RPMI7951 (cell line): ENCODE measurements at places on chromosomes 16 and 17. TPM values are rescaled to one million over a fixed set of nuclear protein-coding genes. Genes with fewer than 3 reads are reported as not detected.

DNA sequence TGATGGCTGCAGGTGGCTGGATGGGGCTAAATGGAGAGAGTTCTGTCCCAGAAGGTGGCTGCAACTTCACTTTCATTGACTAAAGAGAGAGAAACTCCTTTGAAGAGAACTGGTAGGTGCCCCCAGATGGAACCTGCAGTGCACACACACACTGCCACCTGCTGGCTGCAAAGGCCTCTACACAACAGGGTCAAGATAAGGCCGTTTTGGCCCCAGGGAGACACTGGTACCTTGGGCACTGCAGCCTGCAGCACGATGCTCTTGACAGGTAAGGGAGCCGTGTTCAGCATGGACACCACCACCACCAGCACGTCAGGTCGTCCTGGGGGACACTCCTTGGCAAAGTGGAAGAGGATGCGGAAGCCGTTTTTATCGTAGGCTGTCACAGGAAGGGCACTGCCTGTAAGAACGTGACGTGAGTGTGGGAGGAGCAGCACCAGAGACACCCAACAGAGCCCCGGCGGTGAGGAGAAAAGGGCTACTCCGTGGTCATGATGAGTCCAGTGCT is 22.7 kb downstream of the GGA3 start:
- peak; percentile 56 for DNase-seq

DNA sequence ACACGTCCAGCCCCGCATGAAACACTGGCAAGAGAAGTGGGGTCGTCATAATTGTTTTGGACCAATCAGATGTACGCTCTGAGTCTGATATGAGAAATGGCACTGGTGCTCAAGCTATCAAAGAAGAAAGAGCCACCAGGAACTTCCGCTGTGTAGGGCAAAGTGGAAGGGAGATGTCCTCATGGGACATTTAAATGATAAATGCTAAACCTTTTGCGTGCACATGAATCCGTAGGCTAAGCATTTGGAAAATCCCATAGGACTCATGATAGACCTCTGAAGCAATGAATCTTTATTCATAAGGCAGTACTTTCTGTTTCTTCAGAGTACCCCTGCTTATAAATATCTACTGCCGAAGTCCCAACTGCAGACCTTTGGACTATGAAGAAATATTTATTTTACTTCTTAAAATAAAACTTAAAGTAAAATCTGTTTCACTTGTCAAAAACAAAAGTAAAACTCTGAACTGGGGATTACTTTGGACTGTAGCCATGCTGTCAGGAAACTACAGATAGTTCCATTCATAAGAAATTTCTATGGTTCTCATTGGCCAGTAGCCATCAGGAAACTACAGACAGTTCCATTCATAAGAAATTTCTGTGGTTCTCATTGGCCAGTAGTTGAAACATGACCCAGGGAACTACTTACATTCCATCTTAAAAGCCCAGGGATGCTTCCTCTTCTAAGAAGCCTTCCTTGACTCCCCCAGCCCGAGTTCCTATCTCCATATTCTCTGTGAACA is 335.1 kb downstream of the HS3ST4 start:
- no peak for DNase-seq

DNA sequence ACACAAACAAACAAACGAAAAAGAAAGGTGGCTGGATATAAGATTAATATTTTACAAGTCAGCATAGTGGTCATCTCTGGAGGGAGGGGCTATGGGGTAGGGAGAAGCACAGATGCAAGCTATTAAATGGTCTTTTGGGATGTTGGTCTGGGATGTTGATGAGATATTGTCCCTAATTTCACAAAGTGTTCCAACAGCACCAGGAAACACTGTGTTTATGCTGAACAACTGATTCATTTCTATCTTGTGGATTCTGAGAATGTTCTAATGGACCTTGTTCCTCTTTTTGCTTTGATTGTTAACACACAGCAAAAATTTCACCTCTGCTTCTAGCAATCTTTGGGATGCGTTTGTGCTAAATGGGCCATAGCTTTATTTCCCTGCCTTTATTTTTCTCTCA is 9.7 kb downstream of the PECAM1 start:
- DNase-seq, result no peak

DNA sequence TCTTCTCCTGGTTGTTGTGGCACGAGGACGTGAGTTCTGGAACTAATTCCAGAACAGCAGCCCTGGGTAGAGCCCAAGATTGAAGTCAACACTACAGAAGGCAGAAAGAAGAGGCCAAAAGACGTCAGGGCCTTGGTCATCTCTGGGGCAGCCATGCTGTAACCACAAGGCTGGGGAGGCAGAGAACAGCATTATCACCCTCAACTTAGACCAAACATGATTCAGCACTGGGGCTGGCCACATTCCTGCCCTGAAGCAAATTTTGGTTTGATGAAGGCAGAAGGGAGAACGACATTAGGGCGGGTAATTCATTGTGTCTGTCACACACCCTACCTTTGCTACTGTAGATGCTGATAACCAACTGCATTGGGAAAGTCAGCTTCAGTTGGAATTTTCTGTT is 9.7 kb upstream of the ALOX15B start:
- peak; percentile 92 for DNase-seq

- peak; percentile 16 for DNase-seq
Measured at GRCh38 chr16:10668322-10669045, 26.2 kb downstream of the TEKT5 start.

DNA sequence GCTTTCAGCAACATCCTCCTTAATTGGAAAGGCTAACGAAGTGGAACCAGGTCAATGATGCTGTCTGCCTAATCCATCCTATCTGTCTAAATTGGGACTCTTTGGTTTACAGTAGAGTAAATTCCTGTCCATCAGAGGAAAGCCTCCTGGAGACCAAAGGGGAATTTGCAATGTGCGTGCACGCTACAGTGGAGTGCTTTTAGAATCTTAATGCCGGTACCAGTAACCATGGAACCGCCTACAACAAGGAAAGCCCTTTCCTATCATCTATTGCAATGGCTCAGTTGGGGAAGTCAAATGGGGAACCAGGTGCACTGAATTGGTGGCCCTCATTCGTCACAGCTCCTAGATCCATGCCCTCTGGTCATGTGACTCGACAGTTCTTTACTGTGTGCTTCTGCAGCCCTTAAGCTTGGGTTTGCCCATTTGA is 110.1 kb downstream of the XYLT1 start:
- no peak for DNase-seq

- DNase-seq, result no peak
Measured at GRCh38 chr17:17966399-17966798, 5.8 kb downstream of the TOM1L2 start.

KRT15 gene
- 3.4 and 7.3 TPM in 2 replicates for total RNA-seq

PRCD gene
- under 0.01 and 0.48 TPM in 2 replicates for total RNA-seq

DNAJC7 gene
- 63.1 and 65.7 TPM in 2 replicates for total RNA-seq

TBC1D3G gene
- total RNA-seq, result not detected in 2 replicates

PIPOX gene
- 10.0 and 11.7 TPM in 2 replicates for total RNA-seq
